ENCODE measurements at places on chromosomes 2 and 18.

DNA sequence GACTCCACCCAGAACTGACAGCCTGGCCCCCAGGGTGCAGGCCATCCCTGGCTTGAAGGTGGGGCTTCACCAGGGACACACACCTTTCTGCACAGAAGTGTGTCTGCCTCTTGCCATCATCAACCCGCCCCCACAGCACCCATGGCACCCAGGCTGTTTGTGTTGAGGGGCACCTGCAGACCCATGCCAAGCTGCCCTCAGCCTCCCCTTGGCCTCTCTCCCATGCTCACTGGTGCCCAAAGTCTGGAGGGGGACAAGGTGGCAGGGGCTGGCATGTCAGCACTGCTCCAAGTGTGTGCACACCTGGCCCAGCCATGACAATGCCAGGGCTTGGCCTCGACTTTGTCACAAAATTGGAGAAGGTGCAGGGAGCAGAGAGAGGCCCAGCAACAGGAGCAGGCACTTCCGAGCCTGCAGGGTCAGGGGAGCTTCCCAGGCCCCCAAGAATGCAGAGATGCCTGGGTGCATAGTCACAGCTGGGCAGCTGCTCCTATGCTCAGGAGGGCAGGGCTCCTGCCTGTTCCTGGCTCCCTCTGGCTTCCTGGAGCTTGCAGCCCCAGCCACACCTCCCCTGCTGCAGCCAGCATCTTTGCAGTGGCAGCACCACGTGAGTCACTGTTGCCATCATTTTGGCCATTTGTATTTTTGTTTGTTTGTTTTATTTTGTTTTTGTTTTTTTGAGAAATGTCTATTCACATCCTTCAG, 280.6 kb upstream of the UBE2E3 start:
- no peak for DNase-seq

DNA sequence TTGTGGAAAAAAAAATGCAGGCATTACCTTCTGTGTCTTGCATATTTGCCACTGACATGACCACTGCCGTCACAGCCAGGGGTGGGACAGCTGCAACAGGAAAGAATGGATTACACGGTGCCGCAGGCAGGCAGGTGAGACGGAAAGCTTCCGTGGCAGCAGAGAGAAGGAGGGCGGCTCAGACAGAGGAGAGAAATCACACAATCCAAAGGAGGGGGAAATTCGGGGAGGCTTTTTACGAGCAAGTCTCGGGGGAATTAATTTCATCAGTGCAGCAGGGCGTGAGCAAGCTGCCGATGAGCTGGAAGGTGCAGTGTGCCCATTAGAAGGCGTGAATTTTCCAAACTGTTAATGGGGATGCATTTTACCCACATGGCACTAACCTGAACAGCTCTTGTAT, 234.8 kb upstream of the PXDN start:
- DNase-seq = no peak

GRCh38 chr2:160418853-160419252, 74.8 kb downstream of the RBMS1 start:
- no peak for DNase-seq

- no peak for DNase-seq
These were observed 18.6 kb downstream of the FZD7 start for GRCh38 chr2:202052235-202052634.

- DNase-seq = no peak
These were observed 66.9 kb upstream of the DLX2 start for GRCh38 chr2:172169611-172170010.

DNA sequence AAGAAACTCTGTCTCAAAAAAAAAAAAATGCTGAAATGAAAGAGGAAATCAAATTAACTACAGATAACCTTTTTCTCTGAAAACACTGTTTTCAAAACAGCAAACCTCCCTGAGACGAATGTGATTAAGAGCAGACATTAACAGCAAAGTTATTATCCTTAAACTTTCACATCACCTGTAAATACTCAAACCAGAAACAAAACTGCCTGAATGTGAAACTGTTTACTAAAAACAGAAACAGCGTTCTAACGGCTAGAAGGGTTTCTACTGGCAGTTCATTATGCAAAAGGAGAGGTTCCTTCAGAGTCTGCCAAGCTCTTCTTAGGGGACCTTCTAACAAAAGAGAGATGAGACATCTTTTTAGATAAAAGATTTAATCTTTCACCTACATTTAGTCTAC, 45.9 kb downstream of the PNO1 start:
- DNase-seq = no peak

DNA sequence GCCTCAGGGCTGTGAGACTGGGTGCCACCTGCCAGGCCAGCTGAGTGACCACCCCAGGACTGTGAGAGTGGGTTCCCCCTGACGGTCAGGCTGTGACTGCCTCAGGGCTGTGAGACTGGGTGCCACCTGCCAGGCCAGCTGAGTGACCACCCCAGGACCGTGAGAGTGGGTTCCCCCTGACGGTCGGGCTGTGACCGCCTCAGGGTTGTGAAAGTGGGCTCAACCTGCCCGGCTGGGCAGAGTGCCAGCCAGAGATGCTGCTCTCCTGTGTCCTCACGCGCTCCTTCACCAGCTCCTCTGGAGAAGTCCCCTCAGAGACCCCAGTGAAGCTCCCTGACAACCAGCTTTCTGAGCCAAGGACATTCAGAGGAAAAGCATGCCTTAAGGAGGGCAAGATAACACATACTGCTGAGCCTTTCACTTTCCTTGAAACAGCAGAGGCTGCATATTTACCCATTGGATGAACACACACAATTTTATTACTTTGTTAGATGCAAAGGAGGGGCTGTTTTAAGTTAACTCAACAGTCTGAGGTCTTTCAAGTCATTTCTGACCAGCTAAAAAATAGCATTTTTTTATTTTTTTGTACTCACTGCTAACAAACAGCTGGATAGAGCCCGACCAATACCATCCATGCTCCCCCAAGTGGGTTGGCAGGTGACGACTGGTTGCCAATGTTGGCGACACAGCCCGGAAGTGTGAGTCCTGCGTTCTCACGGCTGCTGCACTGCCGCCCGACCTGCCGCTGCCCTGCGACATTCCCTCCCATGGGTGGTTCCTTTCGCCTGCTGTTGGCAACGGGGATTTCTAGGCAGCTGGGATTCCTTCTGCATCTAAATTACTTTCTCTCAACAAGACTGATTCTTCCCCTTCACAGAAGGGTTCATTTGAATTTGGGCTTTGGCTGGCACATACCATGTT, 70.7 kb downstream of the NDUFA10 start:
- DNase-seq = no peak

DNA sequence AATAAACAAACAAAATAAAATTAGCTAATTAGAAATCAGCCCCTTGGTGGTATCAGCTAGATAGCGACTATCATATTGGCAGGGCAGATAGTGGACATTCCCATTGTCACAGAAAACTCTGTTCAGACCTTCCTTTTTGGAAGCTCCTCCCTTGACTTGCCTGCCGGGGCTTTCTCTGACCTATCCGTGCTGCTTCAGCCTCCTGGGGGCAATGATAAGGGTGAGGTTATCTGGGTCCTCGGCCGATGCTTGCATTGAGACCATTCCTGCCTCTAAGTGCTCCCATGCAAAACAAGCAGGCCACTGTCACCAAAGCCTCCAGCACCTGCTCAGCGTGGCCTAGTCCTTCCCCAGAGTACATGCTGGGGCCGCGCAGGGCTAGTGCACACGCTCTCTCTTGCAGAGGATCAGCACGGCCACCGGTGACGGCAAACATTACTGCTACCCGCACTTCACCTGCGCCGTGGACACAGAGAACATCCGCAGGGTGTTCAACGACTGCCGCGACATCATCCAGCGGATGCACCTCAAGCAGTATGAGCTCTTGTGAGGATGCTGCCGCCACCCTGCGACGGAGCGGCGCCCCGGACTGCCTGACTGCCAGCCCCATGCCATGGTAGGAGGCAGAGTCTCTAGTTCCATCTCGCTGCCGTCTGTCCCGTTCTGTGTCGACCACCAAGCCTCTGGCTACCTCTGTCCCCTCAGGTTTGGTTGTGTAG, 27.4 kb downstream of the MPPE1 start:
- DNase-seq = no peak

- no peak for DNase-seq
These were observed 29.3 kb downstream of the ANKMY1 start for GRCh38 chr2:240528406-240529040.

GRCh38 chr2:118179445-118179844, 91.2 kb downstream of the INSIG2 start:
- no peak for DNase-seq

DNA sequence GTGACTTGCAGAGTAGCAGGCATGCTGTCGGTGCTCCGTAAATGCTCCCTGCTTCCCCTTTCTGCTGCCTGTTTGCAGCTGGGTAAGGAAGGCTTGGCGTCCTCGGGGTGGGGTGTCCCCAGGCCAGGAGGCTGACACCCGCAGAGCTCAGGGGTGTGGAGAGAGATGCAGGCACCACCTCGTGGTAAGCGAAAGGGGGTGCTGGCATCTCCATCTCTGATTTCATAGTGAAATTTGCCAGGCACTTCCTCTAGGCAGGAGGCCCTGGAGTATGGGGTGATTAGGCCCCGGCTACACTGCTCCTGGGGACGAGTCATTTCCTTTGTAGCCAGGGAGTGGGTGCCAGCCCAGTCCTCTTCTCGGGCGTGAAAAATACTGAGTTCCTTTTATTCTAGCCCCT, 160.4 kb downstream of the KLHL29 start:
- no peak for DNase-seq

Measured in NCI-H1092 treated with DMSO at 0.1 percent for 48 hours (cell line).